ENCODE measurements at places on chromosomes 4 and X.

- peak; percentile 72 for ATAC-seq
Observed at GRCh38 chrX:43750248-43750676, 94.2 kb downstream of the MAOA start.

- ATAC-seq, result no peak
Observed at GRCh38 chr4:107876099-107876498, 51.4 kb downstream of the SGMS2 start.

- ATAC-seq, result no peak
Observed at GRCh38 chr4:136342666-136343065, 1189.6 kb downstream of the PCDH18 start.

DNA sequence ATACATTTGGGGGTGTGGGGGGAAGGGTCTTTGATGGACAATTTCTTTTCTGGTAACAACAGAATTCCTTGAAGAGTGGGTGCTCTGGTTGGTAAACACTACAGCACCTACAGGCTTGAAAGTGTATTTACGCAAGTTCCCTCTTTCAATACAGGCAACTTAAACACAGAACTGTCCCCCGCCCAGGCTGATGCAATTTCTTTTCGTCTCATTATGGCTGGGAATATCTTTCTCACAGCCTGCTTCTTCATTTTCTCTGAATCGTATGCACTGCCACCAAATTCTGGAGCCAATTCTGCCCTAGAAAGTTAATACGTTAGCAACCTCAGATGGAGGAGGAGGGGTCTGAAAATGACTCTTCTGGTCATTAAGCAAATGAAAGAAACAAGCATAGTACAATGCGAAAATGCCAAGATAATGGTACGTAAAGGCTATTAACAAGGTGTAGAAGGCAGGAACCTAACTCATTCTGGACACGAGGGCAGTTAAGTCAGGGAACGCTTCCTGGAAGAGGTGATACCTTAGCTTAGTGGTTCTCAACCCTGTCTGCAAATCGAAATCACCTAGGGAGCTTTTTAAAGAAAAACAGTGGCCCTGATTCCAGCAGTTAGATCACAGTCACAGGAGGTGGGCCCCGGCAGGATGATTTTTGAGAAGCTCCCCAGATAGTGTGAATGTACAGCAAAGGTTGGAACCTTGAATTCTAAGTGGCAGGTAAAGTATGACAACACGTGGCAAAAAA lies 1.0 kb downstream of the AGA start:
- no peak for ATAC-seq

DNA sequence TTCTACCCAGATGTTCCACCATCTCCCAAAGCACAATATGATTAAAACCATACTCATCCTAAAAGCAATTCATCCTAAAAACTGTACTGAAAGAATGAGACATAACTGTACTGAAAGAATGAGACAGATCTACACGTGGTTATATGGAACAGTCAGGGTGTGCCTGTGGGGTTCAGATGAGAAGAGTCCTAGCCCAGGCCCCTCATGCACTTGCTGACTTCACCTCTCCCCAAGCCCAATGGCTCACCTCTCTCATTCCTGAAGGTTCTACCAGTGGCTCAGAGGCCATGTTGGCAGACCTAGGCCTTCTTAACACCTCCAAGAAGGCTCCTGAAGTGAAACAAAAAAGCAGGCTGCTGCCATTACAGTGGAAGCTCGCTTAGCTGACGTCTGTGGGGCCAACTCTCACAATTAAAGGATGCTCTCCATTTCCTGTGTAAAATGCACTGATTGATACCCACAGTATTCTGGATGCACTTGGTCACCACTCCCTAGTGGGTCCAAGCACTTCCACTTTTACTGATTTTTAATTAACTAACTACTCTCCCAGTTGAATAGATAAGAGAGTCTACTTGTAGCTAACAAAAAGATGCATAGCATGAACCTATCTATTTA lies 3.8 kb downstream of the PLAC1 start:
- ATAC-seq, result no peak

All from motor neuron (in vitro differentiated cells).